ENCODE measurements at places on chromosomes 7 and 10.
A peak's percentile ranks its signal among the peaks of the same experiment; 100 is the strongest.

GRCh38 chr10:95716466-95716865 is 22.7 kb upstream of the TCTN3 start:
- no peak for DNase-seq

GRCh38 chr10:89645742-89646172 is 715 bp upstream of the PANK1 start:
- no peak for DNase-seq

GRCh38 chr7:128921866-128922440 is 11.4 kb upstream of the KCP start:
- DNase-seq = no peak

- no peak for DNase-seq
These were observed 3.4 kb downstream of the PDGFA start for GRCh38 chr7:516216-516605.

GRCh38 chr7:43572516-43573049 is 10.3 kb upstream of the STK17A start:
- peak; percentile 100 for DNase-seq

DNA sequence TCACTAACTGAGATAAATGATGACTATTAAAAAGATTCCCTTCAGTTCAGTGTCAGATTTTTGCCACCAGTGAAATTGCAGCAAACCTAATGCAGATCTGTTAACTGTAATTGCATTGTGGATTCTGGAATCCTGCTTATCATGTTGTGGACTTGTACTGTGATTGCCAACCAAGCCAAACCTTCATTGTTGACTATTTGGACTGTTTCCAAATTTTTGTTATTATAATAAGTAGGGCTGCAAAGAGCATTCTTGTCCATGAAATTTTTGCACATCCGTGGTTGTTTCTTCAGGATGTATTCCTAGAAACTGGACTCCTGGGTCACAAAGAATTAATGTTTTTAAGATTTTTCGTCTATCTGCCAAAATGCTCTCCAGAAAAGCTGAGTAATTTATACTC is 281.6 kb upstream of the ZMIZ1 start:
- no peak for DNase-seq

GRCh38 chr10:77398986-77399755 is 238.4 kb downstream of the KCNMA1 start:
- no peak for DNase-seq

- no peak for DNase-seq
These were observed 102.2 kb upstream of the NANOS1 start for GRCh38 chr10:118927321-118927720.

DNA sequence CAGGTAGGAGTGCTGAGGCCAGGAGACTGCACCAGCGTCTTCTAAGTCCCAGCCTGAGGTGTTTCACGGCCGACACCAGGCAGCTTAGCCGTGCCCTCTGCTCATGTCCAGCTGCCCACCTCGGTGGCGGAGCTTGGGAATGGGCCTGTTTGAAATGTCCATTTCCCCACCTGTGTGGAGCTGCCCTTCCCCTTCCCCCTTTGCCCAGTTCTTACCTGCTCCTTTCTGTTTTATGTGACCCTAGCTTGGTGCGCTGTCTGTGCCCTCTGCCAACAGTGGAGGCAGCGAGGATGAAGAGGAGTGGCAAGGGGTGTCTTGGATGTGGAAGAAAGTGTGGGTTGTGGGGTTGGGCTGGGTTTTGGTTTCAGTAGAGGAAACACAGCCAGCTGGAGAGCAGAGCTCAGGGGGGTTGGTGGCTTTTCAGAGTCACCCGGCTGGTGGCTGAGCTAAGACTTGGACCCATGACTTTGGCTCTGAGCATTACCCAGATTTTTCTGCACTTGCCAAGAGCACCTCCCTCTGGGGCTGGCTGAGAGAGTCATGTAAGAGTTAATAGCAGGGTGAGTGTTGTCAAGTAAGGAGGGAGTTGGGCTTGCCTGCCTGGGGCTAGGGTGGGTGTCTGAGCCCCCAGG is 37.4 kb downstream of the GBX1 start:
- DNase-seq = no peak

GRCh38 chr10:126208726-126209302 is 179.5 kb downstream of the ADAM12 start:
- no peak for DNase-seq

DNA sequence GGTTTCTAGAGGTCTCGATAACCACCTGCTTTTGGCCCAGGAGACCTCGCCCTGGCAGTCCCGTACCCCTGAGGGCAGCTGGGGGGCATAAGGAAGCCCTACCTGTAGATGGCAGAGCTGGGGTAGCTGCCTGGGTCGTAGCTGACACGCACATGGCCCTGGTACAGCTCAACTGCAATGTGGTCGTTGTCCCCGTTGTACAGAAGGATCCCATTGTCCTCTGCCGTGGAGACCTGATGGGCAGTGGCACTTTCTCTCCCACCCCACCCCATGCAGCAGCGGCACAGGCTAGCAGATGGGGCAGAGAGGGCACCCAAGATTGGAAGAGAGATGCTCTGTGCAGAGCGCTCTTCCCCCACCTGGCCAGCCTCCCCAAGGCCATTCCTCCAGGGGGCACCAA is 172.5 kb downstream of the LCOR start:
- DNase-seq = no peak

DNA sequence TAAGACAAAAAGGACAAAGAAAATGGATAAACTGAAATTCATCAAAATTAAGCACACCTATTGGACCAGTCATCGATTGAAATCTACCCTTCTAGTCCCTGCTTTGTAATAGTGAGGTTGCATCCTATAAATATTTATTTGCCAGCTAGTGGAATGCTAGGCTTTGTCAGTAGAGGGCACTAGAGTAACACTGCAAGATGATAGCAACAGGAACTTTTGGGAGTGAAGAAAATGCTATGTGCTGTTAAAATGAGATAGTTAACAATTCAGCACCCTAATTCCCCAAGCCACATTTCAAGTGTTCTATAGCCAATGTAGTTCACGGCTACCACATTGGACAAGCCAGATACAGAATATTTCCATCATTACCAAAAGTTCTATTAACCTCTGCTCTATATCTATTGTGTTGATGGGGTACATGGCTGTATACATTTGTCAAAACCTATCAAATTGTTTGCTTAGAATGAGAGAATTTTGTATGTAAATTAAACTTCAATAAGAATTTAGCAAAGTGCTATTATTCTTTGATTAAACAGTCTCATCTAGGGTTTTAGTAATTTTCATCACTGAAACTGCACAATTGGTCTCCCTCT is 69.8 kb downstream of the LSMEM1 start:
- peak; percentile 63 for DNase-seq

GRCh38 chr7:1567896-1568510 is 1.8 kb downstream of the PSMG3 start:
- DNase-seq = peak; percentile 99

DNA sequence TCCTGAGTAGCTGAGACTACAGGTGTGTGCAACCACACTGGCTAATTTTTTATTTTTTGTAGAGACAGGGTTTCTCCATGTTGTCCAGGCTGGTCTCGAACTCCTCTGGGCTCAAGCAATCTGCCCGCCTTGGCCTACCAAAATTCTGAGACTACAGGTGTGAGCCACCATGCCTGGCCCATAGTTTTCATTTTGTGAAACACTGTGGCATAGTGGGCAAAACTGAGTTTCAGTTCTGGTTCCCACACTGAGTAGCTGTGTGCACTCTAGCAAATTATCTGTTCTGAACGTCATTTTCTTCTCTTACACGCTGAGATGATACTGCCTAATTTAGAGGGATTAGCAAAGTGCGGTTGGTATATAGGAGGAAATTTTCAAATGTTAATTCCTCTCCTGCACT is 13.5 kb downstream of the ATP5MK start:
- DNase-seq = no peak

GRCh38 chr7:134405299-134405698 is 53.6 kb downstream of the AKR1B1 start:
- DNase-seq = no peak

DNA sequence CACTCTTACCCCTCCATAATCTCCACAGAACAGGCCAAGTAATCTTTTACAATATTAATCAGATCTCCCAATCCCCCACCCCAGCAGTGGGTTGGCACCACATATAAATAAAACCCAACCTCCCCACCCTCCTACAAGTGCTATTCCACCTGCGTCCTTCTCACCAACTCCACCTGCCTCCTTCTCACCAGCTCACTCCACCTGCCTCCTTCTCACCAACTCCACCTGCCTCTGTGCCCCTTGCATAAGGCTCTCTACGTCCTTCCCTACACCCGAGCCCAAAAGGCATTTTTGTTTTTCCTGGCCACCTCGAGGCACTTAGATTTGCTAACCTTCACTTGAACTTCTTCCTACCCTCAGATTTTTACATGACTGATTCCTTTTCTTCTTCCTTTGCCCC is 89.7 kb downstream of the ATE1 start:
- DNase-seq = no peak

DNA sequence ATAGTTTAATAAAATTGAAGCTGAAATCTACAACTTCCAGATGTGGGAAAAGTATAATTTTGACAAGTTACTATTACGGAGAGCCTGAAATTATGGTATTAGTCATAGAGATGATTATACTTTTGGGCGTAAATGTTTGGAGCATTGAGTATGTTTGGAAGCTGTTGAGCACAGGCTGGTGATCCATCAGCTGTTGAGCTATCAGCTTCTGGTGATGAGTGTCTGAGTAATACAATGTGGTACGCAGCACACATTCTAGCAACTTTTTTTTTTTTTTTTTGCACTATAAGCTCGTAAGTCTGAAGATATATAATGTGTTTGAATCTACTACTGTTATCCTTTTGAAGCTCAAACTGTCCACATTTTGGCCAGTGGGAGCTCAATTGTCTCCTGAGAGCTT is 123.4 kb downstream of the ATE1 start:
- no peak for DNase-seq

GRCh38 chr7:49787980-49788379 is 14.5 kb downstream of the VWC2 start:
- DNase-seq = no peak

GRCh38 chr10:33794460-33794859 is 460.0 kb upstream of the NRP1 start:
- DNase-seq = no peak

DNA sequence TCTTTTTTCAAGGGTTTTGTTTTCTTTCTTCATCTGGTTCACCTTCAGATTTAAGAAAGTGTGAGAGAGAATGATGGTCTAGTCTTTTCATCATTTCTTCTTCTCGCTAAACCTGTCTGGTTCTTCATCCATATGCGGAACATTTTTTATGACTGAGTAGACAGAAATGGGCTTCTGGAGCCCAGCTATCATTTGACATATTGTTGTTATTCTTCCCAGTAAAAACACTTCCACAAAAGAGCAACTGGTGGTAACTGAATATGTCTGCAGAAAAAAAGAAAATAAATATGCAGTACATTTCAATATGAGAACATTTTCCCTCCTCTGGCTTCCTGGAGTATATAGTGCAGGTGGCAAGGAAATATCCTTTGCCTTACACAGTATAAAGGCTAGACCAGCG is 209.5 kb downstream of the JCAD start:
- no peak for DNase-seq

DNA sequence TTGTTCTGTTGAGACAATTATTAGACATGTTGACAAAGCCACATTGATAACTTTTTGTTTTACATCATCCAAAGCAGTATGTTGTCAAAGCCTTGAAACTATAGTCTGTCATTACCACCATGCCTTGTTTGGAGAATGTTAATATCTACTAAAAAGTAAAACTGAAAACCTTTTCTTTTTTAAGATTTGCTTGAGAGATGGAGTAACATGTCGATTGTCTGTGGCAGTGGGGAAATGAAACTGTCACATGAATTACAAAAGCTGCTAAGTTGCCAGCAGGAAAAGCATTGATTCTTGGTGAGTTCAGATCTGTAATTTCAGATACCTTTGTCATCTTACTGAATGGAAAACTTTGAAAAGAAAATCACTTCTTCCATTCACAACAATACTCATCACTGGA is 69.1 kb downstream of the TFPI2 start:
- DNase-seq = no peak

- DNase-seq = no peak
These were observed 56.4 kb upstream of the HABP2 start for GRCh38 chr10:113496111-113497109.

DNA sequence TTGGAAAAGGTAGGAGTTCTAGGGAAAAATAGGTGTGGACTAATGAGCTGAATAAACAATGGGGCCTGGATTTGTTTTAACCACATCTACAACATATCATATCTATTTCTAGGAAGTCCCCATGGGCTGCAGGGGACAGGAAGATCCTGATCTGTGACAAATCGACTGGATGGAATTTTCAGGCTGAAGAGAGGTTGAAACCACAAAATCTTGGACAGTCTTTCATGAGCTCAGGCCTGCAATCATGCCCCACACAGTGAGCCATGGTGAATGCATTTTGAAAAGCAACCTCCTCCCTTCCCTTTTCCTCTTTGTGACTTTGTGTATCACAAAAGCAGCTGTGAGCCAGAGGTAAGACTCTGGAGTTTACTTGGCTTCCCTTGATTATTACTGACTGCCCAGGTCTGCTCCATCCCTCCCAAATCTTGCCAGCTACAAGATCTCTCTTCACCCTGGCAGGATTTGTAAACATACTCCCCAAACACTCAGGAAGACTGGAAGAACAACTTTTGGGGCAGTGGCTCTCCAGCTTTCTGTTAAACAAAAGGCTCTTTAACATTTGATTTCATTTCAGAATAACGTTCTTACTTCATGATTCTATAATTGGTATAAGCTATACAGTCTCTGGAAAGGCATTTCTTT is 66.4 kb downstream of the ASAH2B start:
- no peak for DNase-seq

GRCh38 chr10:71696628-71697326 is 22.8 kb downstream of the C10orf105 start:
- DNase-seq = peak; percentile 49

- no peak for DNase-seq
These were observed 22.4 kb upstream of the NPFFR1 start for GRCh38 chr10:70306181-70306705.

DNA sequence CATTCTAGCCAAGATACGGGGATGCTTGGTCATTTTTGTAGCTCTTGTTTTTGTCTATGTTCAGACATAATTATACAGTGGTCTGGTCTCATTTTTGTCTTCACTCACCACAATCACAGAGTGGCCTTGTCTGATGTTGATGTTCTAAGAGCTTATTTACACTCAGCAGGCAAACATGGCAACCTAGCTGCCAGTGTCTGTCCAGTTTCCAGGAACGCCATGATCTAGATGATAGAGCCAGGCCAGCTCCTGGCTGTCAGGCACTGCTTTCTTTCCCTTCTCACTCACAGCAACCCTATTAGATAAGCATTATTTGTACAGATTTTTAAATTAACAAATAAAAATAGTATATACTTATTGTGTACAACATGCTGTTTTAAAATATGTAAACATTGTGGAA is 98.6 kb upstream of the PHF14 start:
- DNase-seq = no peak

DNA sequence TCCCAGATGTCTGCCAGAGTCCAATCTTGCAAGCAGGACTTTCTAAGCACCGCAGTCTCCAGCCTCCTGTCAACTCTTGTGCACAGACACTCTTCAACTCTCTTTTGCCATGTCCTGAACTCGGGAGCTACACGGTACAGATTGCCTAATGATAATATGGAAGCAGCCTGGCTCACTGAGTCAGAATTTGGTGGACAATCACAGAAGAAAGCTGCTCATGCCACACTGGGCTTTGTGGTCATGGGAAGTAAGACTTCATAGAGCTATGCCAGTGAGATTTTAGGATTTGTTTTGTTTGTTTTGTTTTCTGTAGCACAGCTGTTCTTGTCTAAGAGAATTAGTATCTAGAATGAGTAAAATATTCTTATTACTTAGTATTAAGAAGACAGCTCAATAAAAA is 144.1 kb upstream of the PRSS58 start:
- no peak for DNase-seq
